ENCODE measurements at places on chromosomes 6 and 20.
A peak's percentile ranks its signal among the peaks of the same experiment; 100 is the strongest.

DNA sequence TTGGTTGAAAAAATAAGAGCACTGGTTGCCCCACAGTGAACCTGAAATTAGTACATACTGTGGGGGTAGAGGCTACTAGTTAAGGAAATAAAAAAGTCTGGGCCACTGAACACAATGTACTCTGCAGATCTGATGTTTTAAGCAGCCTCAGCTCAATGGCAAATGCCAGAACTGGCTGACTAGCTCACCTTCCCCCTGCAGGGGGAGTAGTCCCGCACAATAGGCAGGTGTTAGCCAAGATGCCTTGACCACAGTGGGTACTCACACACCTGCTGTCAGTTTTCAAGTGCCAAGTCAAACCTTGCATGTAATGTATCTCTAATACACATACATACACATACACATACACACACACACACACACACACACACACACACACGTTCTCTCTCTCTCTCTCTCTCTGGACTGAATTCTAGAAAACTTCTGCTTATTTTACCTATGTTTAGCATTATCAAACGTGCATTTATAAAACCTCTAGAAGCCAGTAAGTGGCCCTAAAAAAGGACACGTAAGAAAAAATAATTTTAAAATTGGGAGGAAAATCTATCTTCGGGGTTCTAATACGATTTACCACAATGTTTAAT is 36.1 kb downstream of the GMDS start:
- peak; percentile 82 for DNase-seq

DNA sequence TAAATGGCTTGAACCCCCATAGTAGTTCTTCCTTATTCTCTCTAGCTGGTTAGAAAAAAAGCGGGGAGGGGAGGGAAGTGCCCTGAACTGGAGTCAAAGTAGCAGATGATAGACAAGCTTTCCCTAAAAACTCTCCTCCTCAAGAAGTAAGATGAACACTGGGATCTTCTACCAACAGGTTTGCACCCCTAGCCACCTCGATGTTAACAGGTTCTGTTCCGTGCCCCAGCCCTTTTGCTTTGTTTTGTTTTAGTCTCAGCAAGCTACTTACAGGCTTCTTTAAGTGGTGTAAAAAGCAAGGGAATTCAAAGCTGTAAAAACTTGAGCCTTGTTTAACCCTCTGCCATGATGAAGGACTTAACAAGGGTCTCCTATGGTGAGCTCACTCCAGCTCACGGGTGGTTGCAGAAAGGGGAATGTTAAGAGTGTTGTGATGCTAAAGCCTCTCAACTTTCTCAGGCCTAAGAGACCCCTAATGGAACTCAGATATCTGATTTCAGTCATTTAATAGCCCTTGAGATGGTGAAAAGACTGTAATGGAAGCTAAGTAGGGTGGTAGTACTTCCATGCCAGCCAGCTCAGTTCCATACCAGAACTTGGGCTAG is 106.0 kb downstream of the FOXO3 start:
- DNase-seq = no peak

DNA sequence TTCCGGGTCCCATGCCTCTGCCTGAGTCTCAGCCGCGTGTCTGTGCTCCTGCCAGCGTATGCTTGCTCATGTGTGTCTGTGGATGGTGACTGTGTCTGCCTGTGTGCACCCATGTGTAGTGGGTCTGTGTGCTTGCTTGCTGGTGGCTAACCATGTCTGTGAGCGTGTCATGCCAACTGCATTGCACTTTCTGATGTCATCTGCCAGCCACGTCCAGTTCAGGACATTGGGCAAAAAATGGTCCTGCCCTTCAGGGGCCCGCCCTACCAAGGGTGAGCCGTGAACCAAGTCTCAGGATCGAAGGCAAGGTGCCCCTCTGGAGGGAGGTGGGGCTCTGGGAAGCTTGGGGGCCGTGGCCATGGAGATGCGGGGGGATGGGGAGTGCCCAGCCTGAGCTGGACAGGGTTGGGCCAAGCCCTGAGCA is 9.4 kb upstream of the ZBTB46 start:
- DNase-seq = no peak

DNA sequence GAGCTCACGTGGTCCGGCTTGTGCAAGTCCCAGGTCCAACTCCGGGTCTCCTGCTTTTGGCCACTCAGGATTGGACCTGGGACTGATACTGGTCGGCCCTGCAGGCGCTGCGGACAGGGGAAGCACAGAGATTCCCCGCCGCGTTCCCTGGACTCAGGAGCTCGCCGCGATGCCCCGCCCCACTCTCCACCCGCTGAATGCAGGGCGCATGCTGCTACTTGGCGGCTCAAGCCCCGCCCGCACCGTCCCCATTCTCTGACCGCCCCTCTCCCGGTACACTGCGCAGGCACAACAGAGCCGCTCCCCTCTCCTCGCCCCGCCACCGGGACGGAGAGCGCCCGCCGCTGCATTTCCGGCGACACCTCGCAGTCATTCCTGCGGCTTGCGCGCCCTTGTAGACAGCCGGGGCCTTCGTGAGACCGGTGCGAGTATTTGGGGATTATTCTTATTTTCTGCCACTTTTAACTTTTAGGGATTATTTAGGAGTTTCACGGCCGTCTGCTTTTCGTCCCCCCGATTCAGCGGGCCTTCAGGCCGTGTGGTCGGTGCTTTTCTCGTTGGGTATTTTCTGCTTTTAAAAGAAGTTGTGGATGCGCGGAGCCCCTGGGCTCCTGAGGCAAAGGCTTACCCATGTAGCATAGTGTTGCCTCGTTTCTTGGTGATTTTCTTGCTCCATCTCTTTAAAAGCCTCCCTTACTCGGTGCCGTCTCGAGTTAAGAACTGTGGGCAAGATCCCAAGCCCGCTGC is at the start of gene TMEM14C:
TMEM14C (plus strand) TSS at position 251 of the 747 bp plus-strand sequence. CDS start 1,544 bp downstream, outside the sequence.
- peak; percentile 98 for DNase-seq

GRCh38 chr20:36271639-36272546 is 34.2 kb upstream of the DLGAP4 start:
- no peak for DNase-seq

DNA sequence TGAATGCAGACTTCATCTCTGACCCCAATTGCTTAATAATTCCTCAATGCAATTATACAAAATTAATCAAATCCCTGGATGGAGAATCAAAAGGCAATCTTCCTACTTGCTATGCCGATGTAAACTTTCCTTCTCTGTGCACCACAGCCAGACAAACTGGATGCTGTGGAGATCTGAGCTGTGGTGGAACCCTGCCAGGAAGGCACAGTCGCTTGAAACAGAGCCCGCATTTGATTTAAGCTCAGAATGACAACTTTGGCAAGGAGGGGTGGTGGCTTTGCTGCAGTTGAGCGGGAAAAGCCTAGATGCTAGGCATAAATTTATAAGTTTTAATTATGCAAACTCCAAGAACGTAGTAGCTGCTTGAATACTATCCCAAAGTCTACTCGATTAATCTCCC is 190.8 kb downstream of the MTFR2 start:
- no peak for DNase-seq

- DNase-seq = peak; percentile 59
These were observed 933 bp upstream of the ADGRB3 start for GRCh38 chr6:68633972-68634725.

- DNase-seq = no peak
These were observed 124.3 kb downstream of the DLL1 start for GRCh38 chr6:170166511-170167122.

DNA sequence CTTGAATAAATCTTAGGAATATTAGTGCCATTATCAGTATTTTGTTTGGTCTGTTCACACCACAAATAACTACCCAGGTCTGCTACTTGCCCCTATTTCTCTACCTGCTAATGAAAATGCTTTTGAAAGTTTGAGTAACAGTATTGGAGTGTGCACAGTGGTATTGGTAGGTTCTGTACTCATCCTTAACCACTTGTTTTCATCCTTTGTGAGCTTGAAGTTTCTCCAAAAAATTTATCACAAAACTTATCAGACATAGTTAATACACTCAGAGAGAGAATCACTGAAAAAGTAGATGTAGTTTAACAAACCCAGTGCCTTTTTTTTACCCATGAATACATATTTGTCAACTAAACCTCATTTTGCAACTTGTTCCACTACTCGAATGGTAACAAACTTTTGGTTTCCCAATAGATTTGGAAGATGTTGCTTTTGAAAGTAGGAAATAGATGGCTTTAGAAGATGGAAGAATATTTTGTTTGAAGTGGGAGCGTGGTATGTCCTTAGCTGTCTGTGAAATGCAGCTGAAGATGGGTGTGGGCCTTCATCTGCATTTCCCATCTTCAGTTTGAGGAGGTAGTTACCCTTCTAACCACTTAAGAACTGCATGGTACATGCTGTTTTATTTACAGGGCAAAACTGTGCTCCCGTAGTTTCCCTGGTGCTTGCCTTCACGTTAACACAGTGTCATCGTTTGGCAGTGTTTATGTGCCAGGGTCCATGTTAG is 9.0 kb downstream of the PTPN1 start:
- no peak for DNase-seq

DNA sequence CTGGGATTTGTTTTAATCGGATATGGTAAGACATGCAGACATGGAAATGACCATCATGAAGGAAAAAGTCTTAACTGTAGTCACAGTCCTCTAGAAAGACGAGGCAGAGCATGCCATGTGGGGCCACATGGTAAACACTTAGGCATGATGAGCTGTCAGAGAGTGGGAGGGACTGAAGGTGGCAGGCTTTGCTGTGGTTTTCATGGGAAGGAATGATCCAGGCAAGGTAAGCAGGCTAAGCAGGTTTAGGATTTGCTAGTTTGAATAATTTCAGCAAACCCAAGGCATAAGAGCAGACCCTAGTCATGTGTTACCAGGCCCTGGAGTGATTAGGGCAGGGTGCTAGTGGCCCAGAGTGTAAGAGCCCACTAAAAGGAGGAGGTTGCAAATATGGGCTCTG is 47.2 kb upstream of the STMND1 start:
- no peak for DNase-seq

DNA sequence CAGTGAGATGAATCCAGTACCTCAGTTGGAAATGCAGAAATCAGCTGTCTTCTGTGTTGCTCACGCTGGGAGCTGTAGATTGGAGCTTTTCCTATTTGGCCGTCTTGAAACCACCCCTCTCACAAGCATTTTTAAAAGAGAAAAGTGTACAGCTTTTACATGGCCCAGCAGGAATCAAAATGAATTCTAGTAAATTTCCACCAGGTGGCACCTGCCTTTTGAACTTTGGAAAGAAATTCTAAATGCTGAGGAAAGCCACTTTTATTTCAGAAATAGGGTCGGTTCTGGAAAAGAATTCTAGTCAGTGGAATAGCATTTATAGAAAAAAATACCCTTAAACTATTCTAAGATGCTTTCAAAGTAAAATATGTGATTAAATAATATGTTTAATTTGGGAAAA is 647.8 kb downstream of the CD109 start:
- DNase-seq = no peak

Measured in NCI-H146 (cell line).